ENCODE measurements at places on chromosomes 12 and 14.

DNA sequence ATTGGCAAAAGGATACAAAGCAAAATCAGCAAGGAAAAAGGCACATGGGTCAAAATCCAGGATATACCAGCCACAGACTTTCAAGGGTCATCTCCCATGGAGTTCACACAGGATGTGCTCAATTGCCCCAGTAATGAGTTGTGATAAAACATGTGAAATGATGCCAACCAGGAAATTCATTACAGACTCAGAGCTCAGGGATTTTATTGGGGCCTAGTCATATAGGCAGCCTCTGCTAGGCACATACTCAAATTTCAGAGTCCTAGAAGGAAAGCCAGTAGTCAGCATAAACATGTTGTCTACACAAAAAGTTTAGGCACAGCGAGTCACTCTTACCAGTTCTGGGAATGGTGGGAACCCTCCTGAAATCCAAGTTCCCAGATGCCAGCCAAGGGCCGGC is 64.4 kb upstream of the OSBPL8 start:
- no peak for DNase-seq

DNA sequence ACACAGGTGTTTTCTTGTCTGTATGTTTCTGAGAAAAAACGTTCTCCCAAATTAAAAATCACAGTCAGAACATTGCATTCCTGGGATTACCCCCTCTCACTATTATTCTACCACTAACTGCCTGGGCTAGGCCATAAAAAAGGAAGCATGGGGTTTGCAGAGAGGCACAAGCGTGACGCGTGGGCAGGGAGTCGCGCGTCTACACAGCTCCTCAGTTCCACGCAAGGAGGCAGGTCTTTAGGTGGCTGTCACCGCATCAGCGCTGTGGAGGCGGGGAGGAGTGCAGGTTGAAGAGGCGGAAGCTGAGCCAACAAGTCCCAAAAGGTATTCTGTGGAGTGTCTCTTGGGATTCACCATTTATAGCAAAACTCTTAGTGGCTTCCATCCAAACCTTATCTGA is 109.9 kb downstream of the RIMBP2 start:
- no peak for DNase-seq

GRCh38 chr12:29611906-29612305 is 114.4 kb upstream of the OVCH1 start:
- peak; percentile 29 for DNase-seq

GRCh38 chr14:82047777-82048470 is 514.3 kb upstream of the SEL1L start:
- DNase-seq, result no peak

DNA sequence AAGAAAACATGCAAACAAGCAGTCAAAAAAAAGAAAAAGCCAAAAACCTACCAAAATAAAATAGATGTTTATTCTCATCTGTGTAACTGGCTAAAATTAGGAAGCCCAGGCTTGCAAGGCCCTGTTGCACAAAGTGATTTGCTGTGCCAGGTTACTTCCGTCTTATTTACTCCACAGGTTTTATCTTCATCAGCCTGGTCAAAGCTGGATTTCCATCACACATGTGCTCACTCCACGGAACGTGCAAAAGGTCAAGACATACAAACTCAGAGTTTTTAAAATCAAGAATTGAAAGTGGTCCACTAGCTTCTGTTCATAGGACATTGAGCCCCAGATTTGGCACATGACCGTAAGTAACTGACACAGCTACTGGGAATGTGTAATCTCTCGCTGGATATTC is 14.8 kb downstream of the KCNJ8 start:
- DNase-seq, result no peak

GRCh38 chr12:112762753-112763152 is 28.8 kb upstream of the RPH3A start:
- DNase-seq, result no peak

GRCh38 chr12:96257550-96258103 is 63.5 kb downstream of the ELK3 start:
- no peak for DNase-seq

GRCh38 chr14:51860164-51860824 is at the start of gene GNG2:
Gene GNG2, plus strand, starts transcription at chr14:51860612. Its CDS starts 90,067 bp downstream, at chr14:51950679.
- peak; percentile 51 for DNase-seq

GRCh38 chr12:76064904-76065303 is 19.6 kb downstream of the NAP1L1 start:
- DNase-seq, result no peak

DNA sequence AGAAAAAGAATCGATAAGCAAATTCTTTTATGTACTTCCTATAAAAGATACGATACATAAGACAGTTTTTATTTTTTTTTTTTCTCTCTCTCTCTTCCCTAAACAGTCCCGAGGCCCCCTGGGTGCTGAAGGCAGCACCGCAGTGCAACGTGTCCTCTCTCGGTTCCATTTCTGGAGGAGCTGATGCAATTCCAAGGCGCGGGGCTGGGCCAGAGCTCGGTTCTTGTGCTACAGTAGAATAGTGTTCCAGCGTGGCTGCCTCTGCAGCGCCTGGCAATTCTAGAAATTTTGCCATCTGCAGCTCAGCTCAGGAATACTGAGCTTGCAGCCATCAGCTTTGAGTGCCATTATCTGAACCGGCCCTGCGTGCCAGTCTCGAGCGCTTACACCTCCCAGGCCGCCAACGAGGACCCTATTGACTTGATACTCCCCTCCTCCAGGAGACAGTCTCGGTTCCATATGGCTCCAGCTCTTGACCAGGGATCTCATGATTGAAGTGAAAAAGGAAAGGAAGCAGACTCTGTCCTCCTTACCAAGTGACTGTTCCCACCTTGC is 630 bp downstream of the ALDH1L2 start:
- DNase-seq, result peak; percentile 29

GRCh38 chr14:86788224-86788623 is 1204.8 kb downstream of the GALC start:
- DNase-seq, result no peak

GRCh38 chr12:130335517-130336392 is 1.9 kb upstream of the PIWIL1 start:
- DNase-seq, result no peak

DNA sequence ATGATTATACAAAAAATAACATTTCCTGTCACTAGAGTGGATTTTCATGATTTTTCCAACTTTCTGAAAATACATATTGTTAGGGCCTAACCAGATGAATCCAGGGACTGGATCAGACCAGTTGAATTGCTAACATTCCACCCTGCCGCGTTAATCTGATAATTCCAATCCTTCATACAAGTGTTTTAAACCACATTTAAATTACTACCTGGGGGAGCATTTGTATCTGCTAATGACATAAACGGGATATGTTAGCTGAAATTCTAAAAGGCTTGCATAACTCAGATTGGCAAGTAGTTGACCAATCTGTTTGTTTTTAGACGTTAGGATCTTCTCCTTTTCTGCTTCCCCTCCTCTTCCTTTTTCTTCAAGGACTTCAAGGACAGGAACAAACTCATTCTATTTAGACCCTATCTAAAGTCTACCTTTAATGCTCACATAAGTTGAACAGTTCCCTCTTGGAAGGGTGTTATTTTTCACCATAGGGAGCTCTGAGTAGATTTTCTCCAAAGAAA is 239.0 kb downstream of the ADAMTS20 start:
- no peak for DNase-seq

DNA sequence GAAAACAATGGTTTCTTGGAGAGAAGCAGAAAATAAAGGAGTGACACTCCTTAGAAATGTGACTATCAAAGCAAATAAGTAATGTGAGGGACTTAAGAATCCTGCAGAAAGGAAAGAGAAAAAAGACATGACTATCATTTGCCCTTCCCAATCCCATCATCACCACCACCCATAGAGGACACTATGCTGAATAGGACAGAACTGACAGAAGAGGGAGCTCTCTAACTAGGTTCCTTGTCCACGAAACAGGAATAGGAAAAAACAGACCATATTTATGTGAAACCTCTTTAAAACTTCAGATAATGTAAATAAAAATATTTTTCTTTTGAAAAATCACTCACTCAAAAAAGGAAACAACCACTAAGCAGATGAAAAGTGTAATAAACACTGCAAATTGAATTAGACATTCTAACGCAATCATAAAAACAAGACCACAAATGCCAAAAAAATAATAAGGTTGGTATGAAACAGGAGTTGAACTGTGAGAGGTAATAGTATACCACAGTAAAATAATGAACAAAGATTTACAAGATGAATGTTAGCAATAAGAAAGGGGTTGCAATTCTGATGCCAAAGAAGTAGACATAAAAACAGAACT is 24.1 kb downstream of the KLRD1 start:
- peak; percentile 44 for DNase-seq

DNA sequence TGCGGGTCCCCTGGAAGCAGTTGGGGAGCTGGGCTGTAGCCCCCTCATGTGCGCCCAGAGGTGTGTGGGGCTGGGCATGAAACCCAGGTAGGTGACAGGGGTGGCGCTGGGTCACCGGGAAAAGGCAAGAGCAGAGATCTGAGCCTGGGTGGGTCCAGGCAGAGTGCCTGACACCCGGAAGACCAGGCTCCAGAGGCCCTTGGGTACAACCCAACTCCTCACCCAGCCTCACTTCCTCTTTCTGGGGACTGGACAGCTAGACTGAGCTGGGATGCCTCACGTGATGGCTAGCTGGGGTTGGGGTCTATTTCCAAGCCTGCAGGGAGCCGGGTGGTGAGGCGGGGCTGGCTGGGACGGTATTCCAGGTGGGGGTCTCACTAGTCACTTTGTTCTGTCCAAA is 16.3 kb upstream of the CYP46A1 start:
- DNase-seq, result no peak

GRCh38 chr14:104976198-104977007 is 1.8 kb downstream of the AHNAK2 start:
- peak; percentile 15 for DNase-seq

GRCh38 chr14:61516964-61517653 is 178.2 kb upstream of the HIF1A start:
- DNase-seq, result no peak

DNA sequence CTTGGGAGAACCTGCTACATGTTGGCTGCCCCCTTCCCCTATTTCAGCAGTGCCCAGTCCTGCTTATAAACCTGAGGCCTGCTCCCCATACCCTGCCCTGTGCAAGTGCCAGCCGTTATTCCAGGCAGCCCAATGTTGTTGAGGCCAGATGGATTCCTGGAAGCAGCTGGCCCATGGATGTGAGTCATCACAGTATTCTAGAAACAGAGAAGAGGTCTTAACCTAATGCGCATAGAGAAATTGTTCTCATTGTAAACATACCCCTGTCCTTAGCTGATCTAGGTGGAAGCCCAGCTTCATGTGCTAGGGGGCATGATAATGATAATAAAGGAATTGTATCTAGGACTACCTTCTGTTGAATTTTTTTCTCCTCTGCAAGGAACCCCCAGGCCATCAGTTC is 69.7 kb downstream of the TSPAN11 start:
- DNase-seq, result no peak

- DNase-seq, result no peak
These were observed 32.8 kb downstream of the KIF26A start for GRCh38 chr14:104171029-104171697.

- DNase-seq, result no peak
These were observed 29.2 kb upstream of the WSCD2 start for GRCh38 chr12:108099778-108100489.

DNA sequence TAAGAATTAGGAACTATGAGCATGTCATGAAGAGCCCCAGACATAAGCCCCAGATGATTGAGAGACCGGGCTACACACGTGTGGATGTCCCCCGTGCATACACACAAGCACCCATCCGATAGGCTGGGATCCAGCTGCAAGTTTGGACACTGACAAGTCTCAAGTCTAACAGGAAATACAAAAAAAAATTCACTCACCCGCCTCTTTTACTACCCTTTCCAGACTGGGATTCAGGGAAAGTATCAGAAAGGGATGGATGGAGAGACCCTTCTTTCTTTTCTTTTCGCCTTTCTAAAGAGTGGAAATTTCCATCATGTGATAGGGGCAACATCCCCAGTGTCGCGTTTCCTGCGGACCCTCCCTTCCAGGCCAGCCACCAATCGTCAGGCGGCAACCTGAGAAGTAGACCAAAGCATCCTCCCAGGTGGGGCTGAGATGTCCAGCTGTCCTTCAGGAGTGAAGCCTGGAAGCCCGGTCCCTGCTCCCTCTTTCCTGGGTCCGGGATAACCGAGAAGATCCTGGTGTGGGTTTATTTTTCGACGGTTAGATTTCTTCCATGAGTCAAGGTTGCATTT is 6.4 kb upstream of the SLC38A4 start:
- DNase-seq, result no peak

- no peak for DNase-seq
These were observed 31.5 kb downstream of the DTX1 start for GRCh38 chr12:113088037-113088436.

GRCh38 chr12:5466521-5466960 is 34.6 kb downstream of the NTF3 start:
- no peak for DNase-seq

DNA sequence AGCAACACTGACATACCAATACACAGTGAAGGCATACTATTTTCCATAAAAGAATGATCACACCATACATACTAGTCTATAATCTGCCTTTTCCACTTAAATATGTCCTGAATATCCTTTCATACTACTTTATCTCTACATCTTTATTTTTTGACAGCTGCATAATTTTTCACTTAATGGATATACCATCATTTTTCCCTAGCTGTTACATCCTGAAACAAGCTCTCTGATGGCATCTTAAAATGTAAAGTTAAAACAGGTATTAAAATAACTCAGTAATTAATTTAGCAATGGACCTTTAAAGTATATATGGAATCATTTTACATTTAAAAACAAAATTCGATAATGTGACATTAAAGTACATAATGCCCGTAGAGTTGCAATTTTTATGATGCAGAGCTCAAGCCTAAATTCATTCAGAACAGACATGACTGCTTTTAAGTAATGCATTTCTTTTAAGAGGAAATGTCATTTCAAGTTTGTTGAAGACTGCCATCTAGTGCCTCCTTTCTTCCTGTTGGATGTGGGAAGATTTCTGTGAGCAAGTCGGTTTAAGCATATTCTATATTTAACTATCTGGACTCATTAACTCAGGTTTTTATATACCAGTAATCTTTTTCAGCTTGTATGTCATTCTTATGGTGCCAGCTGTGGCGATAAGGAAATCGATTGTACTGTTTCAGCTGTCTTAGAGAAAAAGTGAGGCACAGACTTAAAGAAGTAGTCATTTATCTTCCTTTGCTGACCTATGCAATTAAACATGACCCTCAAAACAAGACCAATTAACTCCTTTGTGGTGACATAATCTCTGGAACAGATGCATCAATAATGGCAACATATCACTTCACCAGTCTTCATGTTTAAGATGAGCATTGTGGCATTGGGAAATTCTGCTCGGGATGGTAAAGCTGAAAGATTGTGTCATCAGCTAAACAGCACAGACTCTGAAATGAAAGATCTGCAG is 20.3 kb downstream of the PRICKLE1 start:
- peak; percentile 29 for DNase-seq
